ENCODE measurements at places on chromosomes 3 and 15. TPM values are rescaled to one million over a fixed set of nuclear protein-coding genes. Genes with fewer than 3 reads are reported as not detected.
A peak's percentile ranks its signal among the peaks of the same experiment; 100 is the strongest.

GADL1 gene
- not detected for total RNA-seq

- H3K36me3 ChIP-seq: no peaks in the 10 kb centered on the region
- no peak overlapping the region for H3K27ac ChIP-seq
- DNase-seq: no peak
- no peaks in the 10 kb centered on the region for H3K4me1 ChIP-seq
- peaks cover 8% of the 10 kb centered on the region for H3K27me3 ChIP-seq
These were observed 464.9 kb downstream of the MFSD1 start for GRCh38 chr3:159266779-159267178.

GRCh38 chr3:172844428-172844827, 93.9 kb downstream of the ECT2 start:
- DNase-seq: no peak
- no peaks in the 10 kb centered on the region for H3K36me3 ChIP-seq
- peaks cover 2% of the 10 kb centered on the region for H3K4me1 ChIP-seq
- no peak overlapping the region for H3K27ac ChIP-seq
- H3K27me3 ChIP-seq: no peaks in the 10 kb centered on the region

DNA sequence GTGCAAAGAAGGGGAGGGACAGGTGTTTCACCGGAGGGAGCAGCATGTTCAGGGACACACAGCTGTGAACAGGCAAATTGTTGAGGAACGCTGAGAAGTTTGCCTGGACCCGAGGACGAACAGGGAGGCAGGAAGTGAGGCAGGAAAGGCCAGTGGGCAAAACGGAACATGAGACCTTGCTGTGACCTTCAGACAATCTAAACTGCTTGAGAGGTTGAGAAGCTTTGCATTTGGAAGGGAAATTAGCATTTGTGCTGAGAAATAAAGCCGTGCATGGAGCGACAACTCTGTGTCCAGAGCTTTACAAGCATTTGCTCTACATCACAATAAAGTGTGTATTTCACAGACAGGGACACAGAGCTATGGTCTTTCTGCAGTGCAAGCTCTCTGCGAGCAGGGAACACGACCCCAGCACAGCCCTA, 47.9 kb downstream of the CDC25A start:
- H3K4me3 ChIP-seq: no peak overlapping the region
- no peak overlapping the region for H3K27ac ChIP-seq
- H3K27me3 ChIP-seq: no peaks in the 10 kb centered on the region
- no peaks in the 10 kb centered on the region for H3K36me3 ChIP-seq
- no peaks in the 10 kb centered on the region for H3K4me1 ChIP-seq

DNA sequence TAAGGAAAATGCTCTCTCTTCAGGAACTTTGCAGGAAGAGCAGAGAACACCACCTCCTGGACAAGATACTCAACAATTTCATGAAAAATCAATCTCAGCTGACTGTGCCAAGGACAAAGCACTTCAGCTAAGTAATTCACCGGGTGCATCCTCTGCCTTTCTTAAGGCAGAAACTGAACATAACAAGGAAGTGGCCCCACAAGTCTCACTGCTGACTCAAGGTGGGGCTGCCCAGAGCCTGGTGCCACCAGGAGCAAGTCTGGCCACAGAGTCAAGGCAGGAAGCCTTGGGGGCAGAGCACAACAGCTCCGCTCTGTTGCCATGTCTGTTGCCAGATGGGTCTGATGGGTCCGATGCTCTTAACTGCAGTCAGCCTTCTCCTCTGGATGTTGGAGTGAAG, 200.5 kb downstream of the AKAP13 start:
- peaks cover 69% of the 10 kb centered on the region for H3K36me3 ChIP-seq
- H3K27me3 ChIP-seq: no peaks in the 10 kb centered on the region
- peak overlapping the region; percentile 90 for H3K27ac ChIP-seq
- H3K4me3 ChIP-seq: peak overlapping the region; percentile 83
- DNase-seq: no peak
- peaks cover 75% of the 10 kb centered on the region for H3K4me1 ChIP-seq

POLQ gene
- 1.4 TPM for total RNA-seq

Measured in activated B cell treated with CpG ODN at 0.5 μM for 24 hours (primary cell).